ENCODE measurements at places on chromosomes 1 and 21.

- H3K27me3 ChIP-seq, result peaks cover 12% of the 10 kb centered on the region
- H3K36me3 ChIP-seq, result peaks cover 5% of the 10 kb centered on the region
- H3K27ac ChIP-seq, result no peak overlapping the region
- H3K4me3 ChIP-seq, result no peak overlapping the region
- no peak for DNase-seq
- peaks cover 4% of the 10 kb centered on the region for H3K4me1 ChIP-seq
Measured at GRCh38 chr1:31699341-31699891, 4.4 kb downstream of the COL16A1 start.

GRCh38 chr1:44025816-44026215 is 5.4 kb downstream of the SLC6A9 start:
- H3K4me1 ChIP-seq, result peaks cover 26% of the 10 kb centered on the region
- peaks cover 5% of the 10 kb centered on the region for H3K36me3 ChIP-seq
- no peak overlapping the region for H3K4me3 ChIP-seq
- DNase-seq, result no peak
- peaks cover 8% of the 10 kb centered on the region for H3K27me3 ChIP-seq

DNA sequence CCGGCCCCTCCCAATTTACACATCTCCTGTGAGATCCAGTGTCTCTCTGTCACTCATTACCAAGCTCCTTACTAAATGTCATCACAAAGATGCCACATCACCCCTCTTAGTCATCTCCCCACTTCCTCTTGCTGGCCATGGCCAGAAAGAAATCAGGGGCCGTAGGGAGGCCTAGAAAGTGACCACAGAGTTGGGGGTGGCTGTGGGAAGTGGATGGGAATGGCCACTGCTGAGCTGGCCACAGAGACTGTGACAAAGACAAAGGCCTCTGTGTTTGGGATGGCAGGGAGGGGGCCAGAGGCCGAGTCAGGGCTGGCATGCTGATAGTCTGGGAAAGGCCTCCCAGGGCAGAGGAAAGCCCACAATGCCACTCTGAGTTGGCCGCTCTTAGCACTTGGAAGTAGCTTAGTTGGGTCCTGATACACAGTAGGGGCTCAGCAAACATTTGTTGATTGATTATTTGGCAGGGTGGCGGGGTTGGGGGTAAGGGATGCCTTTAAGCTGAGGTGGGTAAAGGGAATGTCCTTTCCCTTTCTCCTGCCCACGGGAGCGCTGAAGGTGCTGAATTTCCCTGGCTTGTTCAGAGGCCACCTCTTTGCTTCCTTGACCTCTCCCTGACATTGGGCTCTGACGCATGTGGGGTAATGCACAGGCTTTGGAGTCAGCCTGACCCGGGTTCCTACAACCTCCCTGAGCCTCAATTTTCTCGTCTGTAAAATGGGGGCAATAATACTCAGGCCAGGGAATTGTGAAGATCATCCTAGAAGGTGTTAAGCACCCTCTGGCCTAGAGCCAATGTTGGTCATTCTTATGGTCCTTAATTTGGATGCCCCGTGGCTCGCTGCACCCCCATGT is 13.2 kb downstream of the NAV1 start:
- H3K4me3 ChIP-seq, result no peak overlapping the region
- peaks cover 3% of the 10 kb centered on the region for H3K36me3 ChIP-seq
- peaks cover 46% of the 10 kb centered on the region for H3K4me1 ChIP-seq
- peak overlapping the region; percentile 6 for H3K27ac ChIP-seq
- H3K27me3 ChIP-seq, result peaks cover 7% of the 10 kb centered on the region

DNA sequence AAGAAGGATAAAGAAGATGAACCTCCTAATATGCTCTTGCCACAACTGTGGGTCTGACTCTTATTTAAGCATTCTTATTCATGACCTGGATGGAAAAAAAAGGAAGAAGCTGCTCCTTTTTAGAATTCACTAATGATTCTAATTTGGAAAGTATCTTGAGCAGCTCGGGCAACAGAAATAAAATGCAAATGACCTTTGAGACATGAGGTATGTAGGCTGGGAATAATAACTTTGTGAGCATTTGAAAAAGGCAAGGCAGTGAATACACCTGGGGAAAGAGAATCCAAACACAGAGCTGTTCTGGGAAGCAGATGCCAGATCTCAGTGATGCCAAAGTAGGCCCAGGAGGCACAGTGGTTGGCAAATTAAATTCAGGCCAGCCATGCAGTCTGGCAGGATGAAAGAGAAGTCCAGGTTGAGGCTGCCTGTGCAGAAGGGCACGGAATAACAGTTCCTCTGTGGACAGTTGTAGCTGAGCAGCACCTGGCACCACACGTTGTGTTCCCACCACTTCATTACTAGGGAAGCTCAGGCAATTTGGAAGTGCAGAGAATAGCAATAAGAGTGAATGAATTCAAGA is 320.8 kb upstream of the ST6GALNAC5 start:
- no peak overlapping the region for H3K27ac ChIP-seq
- H3K4me1 ChIP-seq, result no peaks in the 10 kb centered on the region
- H3K4me3 ChIP-seq, result no peak overlapping the region
- H3K36me3 ChIP-seq, result no peaks in the 10 kb centered on the region
- DNase-seq, result no peak

GRCh38 chr1:159443066-159443750 is 3.7 kb downstream of the OR10J1 start:
- H3K4me1 ChIP-seq, result no peaks in the 10 kb centered on the region
- no peaks in the 10 kb centered on the region for H3K27me3 ChIP-seq
- H3K27ac ChIP-seq, result no peak overlapping the region
- DNase-seq, result no peak
- no peaks in the 10 kb centered on the region for H3K36me3 ChIP-seq

GRCh38 chr1:240998441-240999015 is 358.5 kb downstream of the RGS7 start:
- H3K4me3 ChIP-seq, result no peak overlapping the region
- no peak for DNase-seq
- H3K36me3 ChIP-seq, result no peaks in the 10 kb centered on the region
- H3K27ac ChIP-seq, result no peak overlapping the region

DNA sequence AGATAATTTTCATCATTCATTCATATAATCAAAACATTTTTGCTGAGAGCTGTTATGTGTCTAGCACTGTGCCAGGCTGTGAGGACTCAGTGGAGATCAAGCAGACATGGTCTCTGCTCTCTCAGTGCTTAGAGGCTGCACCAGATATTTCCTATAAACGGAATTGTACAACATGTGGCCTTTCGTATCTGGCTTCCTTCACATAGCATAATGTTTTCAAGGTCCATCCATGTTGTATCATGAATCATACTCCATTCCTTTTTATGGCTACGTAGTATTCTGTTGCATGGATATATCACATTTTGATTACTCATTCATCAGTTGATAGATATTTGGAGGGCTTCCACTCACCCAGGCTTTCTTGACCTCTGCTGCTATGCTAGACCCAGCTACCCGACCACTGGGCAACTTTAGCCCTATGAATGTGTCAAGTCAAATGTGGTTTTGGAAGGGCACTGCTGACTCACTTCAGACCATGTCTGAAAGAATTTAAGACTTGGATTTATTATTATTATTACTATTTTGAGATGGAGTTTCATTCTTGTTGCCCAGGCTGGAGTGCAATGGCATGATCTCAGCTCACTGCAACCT is 18.5 kb downstream of the NCF2 start:
- H3K27me3 ChIP-seq, result peaks cover 19% of the 10 kb centered on the region
- H3K4me1 ChIP-seq, result peaks cover 22% of the 10 kb centered on the region
- no peak overlapping the region for H3K4me3 ChIP-seq
- H3K27ac ChIP-seq, result no peak overlapping the region

DNA sequence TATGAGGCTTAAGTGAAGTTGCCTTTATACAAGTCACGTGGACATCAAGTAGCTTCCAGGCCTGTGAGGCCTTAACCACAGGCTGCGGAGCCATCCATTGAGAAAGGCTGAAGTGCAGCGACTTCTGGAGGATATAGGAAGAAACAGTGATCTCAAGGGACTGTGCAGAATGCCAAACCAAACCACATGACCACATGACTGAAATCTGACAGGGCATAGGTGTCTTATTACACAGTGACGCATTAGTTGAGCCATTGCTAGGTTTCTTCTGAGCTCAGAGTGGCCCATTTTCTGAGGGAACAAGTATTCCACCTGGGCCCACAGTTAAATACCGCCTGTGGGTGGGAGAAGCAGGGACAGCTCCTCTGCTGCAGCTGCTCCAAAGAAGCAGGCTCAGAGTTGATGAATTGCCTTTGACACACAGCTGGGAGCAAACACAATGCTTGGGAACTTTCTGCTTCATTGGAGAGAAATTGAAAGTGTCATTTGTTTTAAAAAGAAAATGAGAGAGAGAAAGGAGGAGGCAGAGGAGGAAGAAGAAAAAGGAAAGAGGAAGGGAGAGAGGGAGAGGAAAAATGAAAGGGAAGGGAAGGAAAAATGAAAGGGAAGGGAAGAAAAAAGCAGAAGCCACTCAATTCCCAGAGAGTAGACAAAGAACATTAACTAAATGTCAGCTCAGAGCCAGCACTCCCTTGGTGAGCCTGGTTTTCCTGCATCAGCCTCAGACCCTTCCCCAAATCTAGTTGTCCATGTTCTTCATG is 94.4 kb downstream of the COLGALT2 start:
- peaks cover 16% of the 10 kb centered on the region for H3K4me1 ChIP-seq
- no peaks in the 10 kb centered on the region for H3K27me3 ChIP-seq
- H3K4me3 ChIP-seq, result no peak overlapping the region
- DNase-seq, result no peak

DNA sequence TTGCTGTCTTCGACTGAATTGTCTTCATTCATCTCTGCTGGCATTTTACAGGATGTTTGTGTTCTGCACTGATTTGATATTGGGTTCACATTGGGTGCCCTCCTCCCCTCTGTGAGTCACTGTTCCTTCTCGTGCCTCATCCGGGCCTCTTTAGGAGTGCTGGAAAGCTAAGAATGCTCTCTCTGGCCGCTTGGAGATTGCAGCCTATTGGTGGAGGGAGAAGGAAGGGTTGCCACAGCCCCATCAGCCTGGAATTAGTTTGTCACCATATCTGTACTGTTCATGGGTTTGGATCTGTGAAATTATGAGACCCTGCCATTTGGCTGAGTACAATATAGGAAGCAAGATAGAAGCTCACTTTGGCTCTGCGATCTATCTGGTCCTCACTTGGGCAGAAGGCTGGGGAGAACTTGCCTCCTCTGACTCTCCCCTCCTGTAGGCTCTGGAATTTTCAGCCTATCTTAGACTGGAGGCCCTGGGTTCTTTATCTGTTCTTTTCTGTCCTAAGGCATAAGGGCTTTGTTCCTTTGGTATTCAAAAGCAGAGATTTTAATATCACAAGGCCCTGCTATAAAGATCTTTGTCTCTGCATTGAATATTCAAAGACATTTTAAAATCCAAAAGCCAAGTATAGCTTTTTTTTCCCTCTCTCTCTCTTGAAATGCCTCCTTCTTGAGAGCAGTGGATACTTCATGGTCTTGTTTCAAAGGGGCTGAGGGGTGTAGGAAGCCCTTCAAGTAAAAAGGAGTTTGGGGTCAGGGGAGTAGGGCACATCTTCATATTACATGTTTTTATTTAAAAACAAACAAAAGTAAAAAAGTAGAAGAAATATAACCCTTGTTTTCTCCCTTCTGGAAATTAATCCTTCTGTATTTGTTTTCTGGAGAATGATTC is 347.9 kb downstream of the ZP4 start:
- no peaks in the 10 kb centered on the region for H3K36me3 ChIP-seq
- H3K27me3 ChIP-seq, result no peaks in the 10 kb centered on the region
- no peak overlapping the region for H3K27ac ChIP-seq
- no peak for DNase-seq

DNA sequence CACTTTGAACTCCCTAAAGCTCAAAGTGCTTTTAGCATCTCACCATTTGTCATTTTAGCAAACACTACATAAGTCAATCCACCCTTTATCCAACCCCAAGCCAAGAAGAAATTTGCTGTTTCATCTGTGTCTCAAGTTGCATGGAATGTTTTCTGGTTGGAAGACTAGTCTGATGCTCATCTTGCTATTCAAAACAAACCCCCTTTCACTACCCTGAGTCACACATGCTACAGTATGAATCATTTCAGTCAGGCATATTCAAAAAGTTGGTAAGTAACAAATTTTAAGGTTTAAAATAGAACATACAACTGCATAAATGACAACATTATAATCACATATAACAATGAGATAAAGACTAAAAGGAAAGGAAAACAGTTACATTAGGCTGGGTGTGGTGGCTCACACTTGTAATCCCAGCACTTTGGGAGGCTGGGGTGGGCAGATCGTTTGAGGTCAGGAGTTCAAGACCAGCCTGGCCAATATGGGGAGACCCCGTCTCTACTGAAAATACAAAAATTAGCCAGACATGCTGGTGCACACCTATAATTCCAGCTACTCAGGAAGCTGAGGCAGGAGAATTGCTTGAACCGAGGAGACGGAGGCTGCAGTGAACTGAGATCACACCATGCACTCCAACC is 38.7 kb downstream of the DSTYK start:
- H3K36me3 ChIP-seq, result peaks cover 12% of the 10 kb centered on the region
- DNase-seq, result no peak
- no peak overlapping the region for H3K4me3 ChIP-seq

GRCh38 chr1:12168451-12169160 is 1.8 kb downstream of the TNFRSF1B start:
- H3K36me3 ChIP-seq, result peaks cover 10% of the 10 kb centered on the region
- H3K4me1 ChIP-seq, result peaks cover 51% of the 10 kb centered on the region
- H3K4me3 ChIP-seq, result peak overlapping the region; percentile 98
- peak overlapping the region; percentile 37 for H3K27ac ChIP-seq
- peaks cover 15% of the 10 kb centered on the region for H3K27me3 ChIP-seq

GRCh38 chr1:217569021-217569420 is 61.9 kb downstream of the GPATCH2 start:
- H3K4me1 ChIP-seq, result no peaks in the 10 kb centered on the region
- no peaks in the 10 kb centered on the region for H3K27me3 ChIP-seq
- H3K36me3 ChIP-seq, result no peaks in the 10 kb centered on the region

- H3K4me3 ChIP-seq, result no peak overlapping the region
- no peak for DNase-seq
- H3K27ac ChIP-seq, result no peak overlapping the region
Measured at GRCh38 chr1:43858324-43858723, 75.3 kb upstream of the ARTN start.

- peak overlapping the region; percentile 16 for H3K27ac ChIP-seq
- H3K36me3 ChIP-seq, result no peaks in the 10 kb centered on the region
- no peaks in the 10 kb centered on the region for H3K27me3 ChIP-seq
- H3K4me1 ChIP-seq, result peaks cover 34% of the 10 kb centered on the region
- DNase-seq, result no peak
Measured at GRCh38 chr1:28249013-28249865, 10.1 kb upstream of the SESN2 start.

DNA sequence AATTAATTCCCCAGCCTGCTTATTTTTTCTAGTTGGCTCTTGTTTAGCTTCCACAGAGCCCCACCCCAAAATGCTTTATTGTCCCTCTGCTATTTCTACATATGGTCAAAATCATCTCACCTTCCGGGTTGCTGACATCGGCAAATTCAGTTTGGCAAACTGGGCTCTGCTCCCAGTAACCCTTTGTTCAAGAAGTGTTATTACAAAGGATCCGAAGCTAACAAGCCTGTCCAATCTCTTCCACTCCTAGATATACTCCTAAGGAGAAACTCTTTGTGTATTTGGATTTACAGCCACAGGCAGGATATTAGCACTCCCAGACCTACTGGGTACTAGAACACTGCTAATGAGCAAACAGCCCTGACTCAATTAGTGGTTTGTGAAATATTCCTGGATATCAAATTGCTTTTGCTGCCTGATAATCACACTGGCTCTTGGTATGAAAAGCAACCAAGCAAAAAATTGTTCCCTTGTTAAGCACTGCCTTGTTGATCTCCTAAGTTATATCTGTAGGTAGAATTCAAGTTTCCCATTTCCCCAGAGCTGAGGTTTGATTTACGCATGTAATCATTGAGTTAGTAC is 4.0 kb downstream of the JUN start:
- H3K36me3 ChIP-seq, result peaks cover 24% of the 10 kb centered on the region
- peaks cover 31% of the 10 kb centered on the region for H3K4me1 ChIP-seq
- DNase-seq, result no peak
- H3K4me3 ChIP-seq, result peak overlapping the region; percentile 79

Measured in endothelial cell (in vitro differentiated cells).